ENCODE measurements at places on chromosomes 7 and 10. TPM values are rescaled to one million over a fixed set of nuclear protein-coding genes. Genes with fewer than 3 reads are reported as not detected.
A peak's percentile ranks its signal among the peaks of the same experiment; 100 is the strongest.

The FXYD4 gene
- total RNA-seq: not detected

The SPDYE2B gene
- total RNA-seq: not detected

The PPP1R17 gene
- total RNA-seq: not detected

DNA sequence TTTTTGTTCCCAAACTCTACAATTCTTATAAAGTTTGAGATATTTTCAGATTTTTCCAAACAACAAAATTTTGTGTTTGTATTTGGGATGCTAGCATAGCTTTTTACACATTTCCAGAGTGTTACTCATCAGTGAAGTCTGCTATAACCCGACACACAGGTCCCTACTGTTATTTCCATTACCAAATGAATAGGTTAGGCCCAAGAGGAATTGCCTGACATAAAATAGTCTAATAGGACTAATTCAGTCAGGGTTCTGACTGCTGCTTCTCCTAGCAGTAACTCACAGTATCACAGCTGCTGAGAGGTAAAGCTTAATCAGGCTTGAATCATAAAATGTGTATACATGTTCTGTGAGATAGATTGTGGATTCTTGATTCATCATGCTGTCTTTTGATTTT is 49.1 kb upstream of the STRIP2 start:
- DNase-seq: no peak
- no peaks in the 10 kb centered on the region for H3K27me3 ChIP-seq
- H3K36me3 ChIP-seq: no peaks in the 10 kb centered on the region
- H3K4me3 ChIP-seq: no peak overlapping the region

GRCh38 chr10:97763411-97763810 is 8.4 kb downstream of the SFRP5 start:
- no peak for DNase-seq
- H3K4me1 ChIP-seq: no peaks in the 10 kb centered on the region
- H3K27me3 ChIP-seq: no peaks in the 10 kb centered on the region
- no peak overlapping the region for H3K4me3 ChIP-seq

DNA sequence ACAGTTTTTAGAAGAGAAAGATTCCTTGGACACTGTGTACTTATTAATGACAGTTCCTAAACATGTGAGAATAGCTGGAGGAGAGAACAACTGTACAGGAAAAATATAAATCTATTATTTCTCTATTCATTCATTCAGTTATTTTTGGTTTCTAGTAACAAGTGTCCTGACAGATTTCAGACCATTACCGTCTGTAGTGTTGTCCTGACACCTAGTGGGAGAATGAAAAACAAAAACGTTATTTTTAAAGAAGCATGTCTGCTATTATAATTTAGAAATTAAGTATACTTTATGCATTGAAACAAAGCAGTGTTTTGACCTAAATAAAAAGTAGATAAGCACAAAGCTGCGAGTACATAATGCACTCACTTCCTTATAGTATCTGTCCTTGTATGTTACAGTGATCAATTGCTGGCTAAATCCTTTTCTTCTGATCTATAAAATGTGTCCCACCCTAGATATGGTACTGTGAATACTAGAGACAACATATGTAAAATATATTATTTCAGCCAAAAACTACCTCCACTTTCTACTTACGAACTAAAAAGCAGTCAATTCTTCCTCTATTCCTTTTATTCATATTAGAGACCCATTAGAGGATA is 575.6 kb downstream of the ARL4A start:
- no peaks in the 10 kb centered on the region for H3K27me3 ChIP-seq
- peak; percentile 71 for DNase-seq
- H3K4me1 ChIP-seq: no peaks in the 10 kb centered on the region
- no peak overlapping the region for H3K4me3 ChIP-seq
- H3K36me3 ChIP-seq: no peaks in the 10 kb centered on the region

GRCh38 chr10:86402283-86402941 is 35.8 kb upstream of the GRID1 start:
- no peak overlapping the region for H3K4me3 ChIP-seq
- no peak overlapping the region for H3K27ac ChIP-seq
- H3K36me3 ChIP-seq: no peaks in the 10 kb centered on the region
- H3K27me3 ChIP-seq: no peaks in the 10 kb centered on the region

GRCh38 chr7:154861589-154861988 is 141.3 kb downstream of the PAXIP1 start:
- H3K4me3 ChIP-seq: no peak overlapping the region
- H3K27ac ChIP-seq: no peak overlapping the region
- DNase-seq: no peak
- H3K4me1 ChIP-seq: no peaks in the 10 kb centered on the region

DNA sequence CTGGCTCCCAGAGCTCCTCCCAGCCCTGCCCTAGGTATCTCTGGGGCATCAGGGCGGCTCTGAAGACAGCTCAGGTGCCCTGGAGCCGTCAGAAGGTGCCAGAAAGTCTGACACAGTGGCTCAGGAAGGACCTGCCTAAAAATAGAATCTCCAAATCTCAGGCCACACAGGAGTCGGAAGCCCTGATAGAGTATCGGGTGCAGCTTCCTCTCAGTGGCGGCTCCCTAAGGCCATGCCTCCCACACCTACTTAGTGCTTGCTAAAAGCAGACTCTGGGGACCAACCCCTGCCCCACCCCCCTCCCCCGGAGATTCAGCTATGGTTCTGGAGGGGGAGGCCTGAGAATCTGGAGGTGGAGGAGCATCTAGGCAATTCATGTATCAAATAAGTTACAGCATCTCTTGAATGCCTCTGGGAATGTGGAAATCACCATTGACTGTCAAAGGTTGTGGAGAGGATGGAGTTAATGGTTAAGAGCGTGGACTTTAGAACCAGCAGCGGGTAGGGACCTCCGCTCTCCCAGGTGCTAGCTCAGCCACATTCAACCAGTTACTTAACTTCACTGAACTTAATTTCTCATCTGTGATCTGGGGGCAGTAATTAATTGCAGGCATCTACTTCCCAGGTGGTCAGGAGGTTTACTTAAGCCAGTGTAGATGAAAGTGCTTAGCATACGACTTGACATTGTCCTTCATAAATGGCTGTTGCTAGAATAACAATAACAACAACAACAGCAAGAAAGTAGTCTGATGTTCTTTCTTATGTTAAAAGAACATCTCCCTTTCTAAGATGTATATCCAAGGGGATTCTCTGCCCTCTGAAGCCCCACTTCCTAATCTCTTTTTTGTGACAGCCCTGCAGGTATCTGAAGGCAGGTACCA is 38.6 kb upstream of the MXI1 start:
- no peak for DNase-seq
- H3K4me1 ChIP-seq: no peaks in the 10 kb centered on the region
